Left cardiac atrium (tissue), 4 donors: ENCODE measurements at places on chromosomes 3 and 15. TPM values are rescaled to one million over a fixed set of nuclear protein-coding genes. Genes with fewer than 3 reads are reported as not detected.

Gene PLA2G4E
- not detected for total RNA-seq

DNA sequence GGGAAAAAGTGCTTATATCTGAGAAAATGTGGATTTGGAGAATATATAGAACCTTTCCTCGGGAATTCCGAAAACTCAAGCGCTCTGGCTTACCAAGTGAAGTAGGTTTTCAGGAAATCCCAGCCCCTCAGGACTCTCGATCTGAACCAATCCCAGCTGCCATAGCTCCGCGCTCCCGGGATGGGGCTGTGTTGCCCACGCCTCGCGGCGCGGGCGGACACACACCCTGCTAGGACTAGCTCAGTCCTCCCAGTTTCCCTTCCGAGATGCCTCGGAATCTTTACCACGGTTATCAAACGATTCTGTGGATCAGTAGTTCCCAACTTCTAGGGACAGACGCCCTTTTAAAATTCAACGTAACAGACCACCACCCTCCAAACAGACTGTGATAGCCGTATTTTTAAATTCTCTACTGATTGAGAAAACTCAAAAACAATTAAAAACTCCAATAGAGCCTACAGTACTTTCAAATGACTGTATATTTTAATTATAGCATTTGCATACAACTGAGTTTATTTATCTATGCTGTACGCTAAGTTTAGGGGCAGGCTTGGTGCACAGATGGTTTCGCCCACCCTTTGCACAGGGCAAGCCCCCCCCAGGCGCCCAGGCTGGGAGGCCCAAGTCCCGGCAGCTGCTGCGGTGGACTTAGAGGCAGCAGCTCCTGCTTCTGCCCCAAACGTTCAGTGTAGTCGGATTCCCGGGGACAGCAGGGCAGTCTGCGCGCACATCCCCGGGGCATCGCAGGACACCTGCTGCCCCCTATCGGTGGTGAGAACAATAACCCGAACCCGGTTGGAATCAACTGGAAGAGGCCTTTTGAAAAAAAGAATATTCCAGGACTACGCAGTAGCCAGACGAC is 52.3 kb downstream of the CCDC54 start:
- peak; percentile 79 for DNase-seq

GRCh38 chr15:90665288-90666134 is 51.6 kb upstream of the BLM start:
- DNase-seq, result peak; percentile 75

DNA sequence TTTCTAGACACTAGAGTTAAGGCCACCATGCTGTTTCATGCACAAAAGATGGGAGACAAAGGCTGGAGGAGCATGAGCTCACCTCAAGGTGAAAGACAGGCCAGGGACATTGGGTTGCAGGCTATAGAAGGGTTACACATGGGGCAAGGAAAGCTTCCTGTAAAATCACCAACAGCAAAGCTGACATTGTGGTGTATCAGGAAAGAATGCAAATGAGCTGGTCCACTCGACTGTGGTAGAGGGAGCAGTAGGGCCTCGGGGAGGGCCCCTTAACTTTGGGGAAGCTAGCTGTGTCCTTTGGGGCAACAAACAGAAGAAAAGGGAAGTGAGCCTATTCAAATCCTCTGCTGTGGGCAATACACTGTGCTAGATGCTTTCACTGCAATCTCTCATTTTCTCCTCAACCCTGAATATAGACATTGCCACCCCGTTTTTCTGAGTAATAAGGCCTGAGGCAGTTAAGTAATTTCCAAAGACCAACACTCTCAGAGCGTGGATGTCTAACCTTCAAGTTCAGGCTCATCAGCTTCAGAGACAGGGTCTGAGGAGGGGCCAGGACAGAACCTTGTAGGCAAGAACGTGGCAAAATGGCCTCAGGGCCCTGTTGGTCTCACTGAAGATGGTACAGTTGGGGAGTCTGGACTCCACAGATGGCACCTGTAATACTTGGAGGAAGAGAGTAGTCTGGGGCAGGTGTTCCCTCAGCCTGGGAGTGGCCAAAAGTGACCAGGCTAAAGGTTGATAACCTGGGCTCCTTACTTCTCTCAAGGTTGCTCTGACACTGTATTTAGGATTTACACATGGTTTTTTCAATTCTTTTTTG is 24.1 kb downstream of the CX3CR1 start:
- DNase-seq, result no peak

DNA sequence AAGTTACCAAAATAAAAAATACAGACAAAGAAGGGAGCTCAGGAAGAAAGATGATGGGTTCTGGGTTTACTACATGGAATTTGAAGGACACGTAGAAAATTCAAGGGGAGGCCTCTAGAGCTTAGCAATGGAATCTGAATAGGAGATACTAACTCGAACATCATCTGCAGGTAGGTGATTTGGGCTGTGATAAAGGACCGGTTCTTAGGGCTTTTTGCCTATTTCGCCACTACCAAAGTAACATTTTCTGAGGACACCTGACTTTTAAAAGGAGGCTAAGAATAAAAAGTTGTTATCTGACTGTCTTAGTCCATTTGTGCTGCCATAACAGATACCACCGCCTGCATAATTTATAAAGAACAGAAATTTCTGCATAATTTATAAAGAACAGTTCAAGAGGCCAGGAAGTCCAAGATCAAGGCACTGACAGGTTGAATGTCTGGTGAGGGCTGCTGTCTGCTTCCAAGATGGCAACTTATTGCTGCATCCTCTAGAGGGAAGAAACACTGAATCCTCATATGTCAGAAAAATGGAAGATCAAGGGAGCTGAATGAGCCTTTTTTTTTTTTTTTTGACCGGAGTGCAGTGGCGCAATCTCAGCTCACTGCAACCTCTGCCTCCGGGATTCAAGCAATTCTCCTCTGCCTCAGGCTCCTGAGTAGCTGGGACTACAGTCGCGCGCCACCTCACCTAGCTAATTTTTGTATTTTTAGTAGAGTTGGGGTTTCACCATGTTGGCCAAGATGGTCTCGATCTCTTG is 67.9 kb upstream of the UBE2E2 start:
- no peak for DNase-seq
